T-helper 9 cell (primary cell): ENCODE measurements at places on chromosomes 7 and 10.

- no peak for DNase-seq
Measured at GRCh38 chr7:42511027-42511426, 274.0 kb upstream of the GLI3 start.

DNA sequence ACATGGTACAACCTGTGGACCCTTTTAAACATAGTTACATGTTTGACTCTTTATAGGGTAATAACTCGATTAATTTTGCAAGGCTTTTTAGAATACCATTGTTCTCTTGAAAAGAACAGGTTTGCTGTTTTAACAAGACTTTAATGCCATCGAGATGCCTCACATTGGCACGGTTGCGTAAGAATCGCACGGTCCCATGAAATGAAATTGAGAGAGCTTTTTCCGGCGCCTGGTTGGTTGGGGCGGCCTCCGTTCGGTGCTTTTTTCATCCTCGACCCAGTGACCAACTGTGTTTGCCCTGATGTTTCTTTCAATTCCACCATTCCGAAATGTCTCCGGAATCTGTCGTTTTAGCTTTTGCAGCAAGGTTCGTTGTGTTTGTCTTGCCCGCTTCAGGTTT is 142.4 kb downstream of the CUX1 start:
- no peak for DNase-seq

DNA sequence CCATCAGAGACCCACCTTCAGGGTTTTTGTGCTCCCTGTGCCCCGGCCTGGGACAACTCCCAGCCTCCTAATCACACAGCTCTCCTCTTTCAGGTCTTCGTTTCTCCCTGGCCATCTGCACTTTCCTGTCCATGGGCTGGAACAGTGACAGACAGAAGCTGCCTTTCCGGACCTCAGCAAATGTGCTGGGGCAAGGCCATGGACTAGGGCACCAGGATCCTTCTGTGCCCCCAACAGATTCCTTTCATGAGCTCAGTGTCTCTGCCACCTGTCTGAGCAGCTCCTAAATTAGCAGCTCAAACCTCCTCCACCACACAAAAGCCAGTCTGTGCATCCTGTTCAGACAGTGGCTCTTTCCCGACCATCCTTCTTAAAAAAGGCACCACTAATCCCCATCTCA is 41.9 kb upstream of the FRMD4A start:
- DNase-seq: no peak

- DNase-seq: no peak
Measured at GRCh38 chr7:157429680-157430224, 92.9 kb downstream of the DNAJB6 start.

DNA sequence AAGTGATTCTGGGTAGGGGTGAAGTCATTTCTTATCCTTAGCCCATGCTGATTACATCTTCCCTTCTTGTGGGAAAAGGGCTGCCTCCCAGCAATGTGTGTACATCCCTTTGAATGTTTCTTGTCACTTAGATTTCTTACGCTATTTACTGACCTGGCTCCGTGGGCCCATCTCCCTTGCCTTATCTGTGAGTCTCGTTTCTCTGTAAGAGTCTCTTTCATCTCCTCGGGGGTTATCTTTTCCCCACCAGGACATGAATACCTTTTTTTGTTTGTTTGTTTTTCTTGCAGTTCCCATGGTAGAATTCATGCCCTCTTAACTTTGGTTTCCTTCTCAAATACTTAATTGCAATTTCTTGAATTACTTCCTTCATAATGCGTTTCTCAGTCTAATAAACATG is 107.7 kb downstream of the BAMBI start:
- DNase-seq: no peak

GRCh38 chr10:17181751-17182150 is 19.7 kb downstream of the TRDMT1 start:
- no peak for DNase-seq

DNA sequence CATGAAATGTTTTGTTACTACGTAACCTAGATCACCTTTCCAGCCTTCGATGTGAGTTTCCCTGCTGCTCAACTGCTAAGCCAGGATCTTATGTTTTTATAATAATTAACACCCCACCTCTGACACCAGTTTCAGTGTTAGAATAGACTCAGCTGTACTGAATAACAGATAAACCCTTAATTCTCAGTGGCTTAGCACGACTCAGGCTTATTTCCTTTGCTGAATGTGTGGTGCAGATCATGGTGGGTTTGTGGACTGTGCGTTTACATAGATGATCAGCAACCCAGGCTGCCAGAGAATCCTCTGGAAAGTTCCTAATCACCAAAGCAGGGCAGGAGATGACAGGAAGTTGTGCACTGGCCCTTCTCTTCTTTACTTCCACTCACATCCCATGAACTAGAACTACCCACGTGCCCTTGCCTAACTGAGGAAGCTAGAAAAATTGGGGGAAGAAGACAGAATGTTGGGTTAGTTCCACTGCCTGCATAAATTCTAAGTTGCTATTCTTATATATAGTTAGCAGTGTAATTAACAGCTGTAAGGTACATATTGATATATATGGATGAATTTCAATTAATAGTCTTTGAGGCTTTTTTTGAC is 111.8 kb downstream of the MAPK8 start:
- DNase-seq: no peak

GRCh38 chr7:100093498-100093897 is 4.7 kb downstream of the COPS6 start:
- no peak for DNase-seq

DNA sequence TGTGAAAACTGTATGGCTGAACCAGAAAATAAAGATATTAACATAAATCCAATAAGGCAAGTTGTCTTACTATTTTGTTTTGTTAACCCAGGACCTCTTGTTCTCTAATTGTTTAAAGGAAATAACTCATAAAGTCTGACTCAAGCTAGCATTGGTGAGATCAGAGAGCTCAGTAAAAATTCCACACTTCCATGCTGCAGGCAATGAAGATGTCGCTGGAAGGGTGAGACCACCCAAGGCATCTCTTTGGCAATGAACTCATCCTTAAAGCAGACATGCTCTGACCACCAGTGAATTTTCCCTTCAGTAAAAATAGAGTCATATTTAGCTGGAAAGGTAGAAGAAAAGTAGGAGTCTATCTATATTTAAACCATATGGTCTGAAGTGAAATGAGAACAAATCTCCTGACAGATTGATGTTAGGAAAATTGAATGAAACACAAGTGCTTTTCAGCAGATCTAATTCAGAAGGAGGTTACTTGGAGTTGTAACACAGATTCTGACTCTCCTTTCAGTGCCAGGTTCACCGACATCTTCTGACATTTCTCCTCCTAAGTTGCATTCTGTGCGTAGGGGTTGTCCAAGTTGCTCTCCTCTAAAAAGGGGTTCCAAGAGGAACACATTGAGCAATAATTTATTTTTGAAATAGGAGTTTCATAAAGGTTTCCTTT is 32.8 kb upstream of the VIPR2 start:
- no peak for DNase-seq

GRCh38 chr10:44989597-44990301 is 11.0 kb upstream of the ZNF22 start:
- DNase-seq: no peak

GRCh38 chr10:128097783-128098182 is 28.4 kb downstream of the MKI67 start:
- DNase-seq: no peak

DNA sequence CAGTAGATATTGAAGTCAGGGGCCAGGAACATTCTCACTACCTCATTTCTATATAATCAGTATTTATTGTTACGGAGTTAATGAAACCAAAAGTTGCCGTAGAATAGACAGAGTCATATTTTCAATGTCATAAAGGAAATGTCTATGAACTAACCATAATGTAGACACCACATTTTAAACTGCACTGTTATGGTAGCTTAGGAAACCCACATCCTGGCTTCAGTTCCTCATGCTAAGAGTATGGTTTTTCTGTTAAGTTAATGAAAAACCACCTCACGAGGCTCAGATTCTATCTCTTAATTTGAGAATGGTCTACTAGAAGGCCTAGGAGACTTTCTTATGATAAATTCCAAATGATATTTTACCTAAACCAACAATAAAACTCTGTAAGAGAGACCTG is 166.5 kb downstream of the TMEM26 start:
- no peak for DNase-seq

GRCh38 chr7:77980087-77980713 is 181.6 kb downstream of the PHTF2 start:
- DNase-seq: no peak

GRCh38 chr7:2248984-2249694 is 7.1 kb downstream of the NUDT1 start:
- no peak for DNase-seq

GRCh38 chr10:69974551-69975155 is 78.0 kb upstream of the MACROH2A2 start:
- DNase-seq: no peak

DNA sequence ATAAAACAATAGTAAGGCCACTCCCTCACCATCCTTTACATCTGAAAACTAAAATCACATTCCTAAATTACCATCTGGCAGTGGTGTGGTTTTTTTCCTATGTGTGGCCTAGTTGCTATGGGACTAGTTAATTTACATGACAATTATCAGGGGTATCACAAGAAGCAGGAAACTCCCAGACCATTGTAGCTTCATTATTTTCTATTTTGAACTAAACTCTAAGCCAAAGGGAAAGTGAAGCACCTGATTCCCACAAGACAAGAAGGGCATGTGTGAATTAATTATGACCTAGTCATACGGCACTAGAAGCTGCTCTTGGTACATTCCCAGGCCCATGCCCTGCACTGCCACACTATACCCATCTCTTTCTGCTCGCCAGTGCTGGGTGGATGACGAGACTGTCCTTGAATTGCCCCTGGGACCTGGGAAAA is 103.4 kb downstream of the ATXN7L1 start:
- DNase-seq: no peak

- peak; percentile 31 for DNase-seq
Measured at GRCh38 chr10:7258948-7259523, 151.8 kb downstream of the SFMBT2 start.

DNA sequence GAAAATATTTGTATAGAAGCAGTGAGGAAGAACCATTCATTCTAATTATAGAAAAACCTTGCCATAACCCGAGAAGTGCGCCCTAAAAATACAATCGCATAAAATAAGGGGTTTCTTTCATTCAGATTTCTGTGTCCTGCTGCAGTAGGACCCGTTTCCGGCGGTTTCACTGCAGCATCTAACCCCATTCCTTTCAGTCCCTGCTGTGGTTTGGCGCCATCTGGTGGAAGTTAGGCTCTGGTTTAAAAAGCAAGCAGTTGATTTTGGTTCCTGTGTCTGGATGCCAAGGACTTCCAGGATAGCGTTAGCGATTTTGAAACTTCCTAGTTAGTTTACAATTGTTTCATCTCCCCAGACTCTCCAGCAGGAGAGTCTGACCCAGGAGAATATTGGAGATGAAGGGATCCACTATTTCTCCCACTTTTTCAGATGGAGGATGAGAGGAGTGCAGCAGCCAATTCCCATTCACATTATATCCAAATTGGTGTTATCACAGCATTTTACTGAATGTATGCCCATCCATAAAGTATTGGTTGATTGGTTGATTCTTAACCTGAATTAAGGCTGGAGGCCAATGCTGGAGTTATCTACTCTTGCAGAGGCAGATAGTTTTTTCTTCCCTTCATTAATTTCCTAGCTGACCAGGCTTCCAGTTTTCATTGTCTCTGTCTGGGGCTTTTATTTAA is 128.8 kb upstream of the CACNA2D1 start:
- DNase-seq: peak; percentile 42

- no peak for DNase-seq
Measured at GRCh38 chr10:1544929-1545328, 192.4 kb downstream of the ADARB2 start.

GRCh38 chr7:99004781-99005500 is 126.6 kb downstream of the TRRAP start:
- no peak for DNase-seq

DNA sequence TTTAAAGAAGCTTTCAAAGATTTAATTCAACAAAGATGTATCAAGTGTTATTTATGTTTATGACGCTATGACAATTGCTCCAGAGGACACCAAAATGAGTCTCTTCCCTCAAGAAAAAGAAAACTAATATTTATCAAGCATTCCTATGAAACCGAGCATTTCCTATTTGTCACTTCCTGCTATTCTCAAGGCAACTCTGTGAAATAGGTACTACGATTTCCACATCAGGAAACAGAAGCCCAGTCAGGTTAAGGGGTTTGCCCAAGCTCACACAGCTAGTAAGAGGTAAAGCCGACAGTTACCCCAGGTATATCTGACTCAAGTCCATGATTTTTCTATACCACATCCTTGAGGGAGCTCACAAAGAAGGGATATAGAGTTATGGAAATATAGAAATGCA is 85.9 kb downstream of the TRIL start:
- DNase-seq: no peak
